ENCODE measurements at places on chromosomes 5 and 9.

DNA sequence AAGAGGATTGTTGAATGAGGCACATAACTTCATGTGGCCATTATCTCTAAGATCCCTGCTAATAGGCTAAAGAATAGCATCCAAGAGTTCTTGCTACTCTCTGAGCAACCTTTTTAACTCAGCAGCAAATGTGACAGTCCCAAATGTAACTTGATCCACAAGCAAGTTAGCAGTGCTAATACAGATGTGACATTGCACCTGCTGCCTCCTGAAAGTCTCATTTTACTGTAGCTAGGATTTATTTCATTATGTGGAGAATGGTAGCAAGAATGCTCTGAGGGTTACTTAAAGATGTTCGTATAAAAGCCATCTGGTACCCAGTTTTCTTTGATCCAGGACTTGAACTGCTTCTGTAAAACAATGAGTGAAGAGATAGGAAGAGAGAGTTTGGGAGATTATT lies 45.8 kb downstream of the CDH10 start:
- DNase-seq, result no peak

- no peak for DNase-seq
Observed at GRCh38 chr5:179485845-179486575, 64.3 kb upstream of the RUFY1 start.

DNA sequence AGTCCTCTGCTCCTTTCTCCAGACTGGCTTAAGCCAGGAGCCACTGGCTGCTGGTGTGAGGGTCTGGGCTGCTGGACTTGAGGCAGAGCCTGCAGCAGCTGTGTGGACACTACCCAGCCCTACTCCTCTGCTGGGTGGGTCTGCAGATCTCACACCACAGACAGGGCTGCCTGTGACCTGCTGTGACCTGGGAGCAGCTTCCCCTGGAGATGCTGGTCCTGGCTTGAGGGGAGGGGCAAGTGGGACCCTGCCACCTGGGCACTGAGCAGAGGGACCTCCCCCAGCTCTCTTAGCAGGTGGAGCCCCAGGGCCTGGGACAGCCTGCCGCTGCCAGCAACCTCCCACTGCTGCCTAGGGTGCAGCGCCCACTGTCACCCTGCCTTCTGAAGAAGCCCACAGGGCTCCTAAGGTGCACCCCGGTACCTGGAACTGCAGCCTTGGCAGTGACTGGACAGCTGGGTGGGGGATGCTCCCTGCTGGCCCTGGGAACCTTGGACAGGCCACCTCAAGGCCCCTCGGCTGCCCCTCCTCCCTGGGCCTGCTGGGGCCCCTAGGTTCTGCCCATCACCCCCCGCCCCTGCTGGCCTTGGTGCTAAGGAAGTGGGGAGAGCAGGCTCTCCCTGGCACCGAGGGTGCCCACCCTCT lies 9.1 kb downstream of the CACFD1 start:
- no peak for DNase-seq

DNA sequence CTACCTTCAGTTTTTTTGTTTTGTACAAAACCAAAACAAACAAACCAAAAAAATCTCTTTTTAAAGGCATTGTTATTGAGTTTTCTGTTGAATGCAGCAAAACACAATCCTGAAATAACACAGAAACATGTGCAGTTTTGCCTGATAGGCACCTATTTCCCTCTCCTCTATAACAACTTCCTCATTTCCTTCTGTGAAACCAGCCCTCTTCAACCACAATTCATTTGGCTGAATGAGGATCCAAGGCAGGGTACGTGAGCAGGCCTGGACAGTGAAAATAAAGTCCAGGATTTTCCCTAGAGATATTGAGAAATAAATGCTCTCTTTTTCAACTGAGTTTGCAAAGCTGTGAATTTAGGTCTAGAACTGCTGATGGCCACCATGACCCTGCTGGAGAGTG lies 134.8 kb upstream of the LARP1 start:
- DNase-seq, result no peak

GRCh38 chr5:109275919-109276318 lies 133.9 kb downstream of the PJA2 start:
- DNase-seq, result no peak

DNA sequence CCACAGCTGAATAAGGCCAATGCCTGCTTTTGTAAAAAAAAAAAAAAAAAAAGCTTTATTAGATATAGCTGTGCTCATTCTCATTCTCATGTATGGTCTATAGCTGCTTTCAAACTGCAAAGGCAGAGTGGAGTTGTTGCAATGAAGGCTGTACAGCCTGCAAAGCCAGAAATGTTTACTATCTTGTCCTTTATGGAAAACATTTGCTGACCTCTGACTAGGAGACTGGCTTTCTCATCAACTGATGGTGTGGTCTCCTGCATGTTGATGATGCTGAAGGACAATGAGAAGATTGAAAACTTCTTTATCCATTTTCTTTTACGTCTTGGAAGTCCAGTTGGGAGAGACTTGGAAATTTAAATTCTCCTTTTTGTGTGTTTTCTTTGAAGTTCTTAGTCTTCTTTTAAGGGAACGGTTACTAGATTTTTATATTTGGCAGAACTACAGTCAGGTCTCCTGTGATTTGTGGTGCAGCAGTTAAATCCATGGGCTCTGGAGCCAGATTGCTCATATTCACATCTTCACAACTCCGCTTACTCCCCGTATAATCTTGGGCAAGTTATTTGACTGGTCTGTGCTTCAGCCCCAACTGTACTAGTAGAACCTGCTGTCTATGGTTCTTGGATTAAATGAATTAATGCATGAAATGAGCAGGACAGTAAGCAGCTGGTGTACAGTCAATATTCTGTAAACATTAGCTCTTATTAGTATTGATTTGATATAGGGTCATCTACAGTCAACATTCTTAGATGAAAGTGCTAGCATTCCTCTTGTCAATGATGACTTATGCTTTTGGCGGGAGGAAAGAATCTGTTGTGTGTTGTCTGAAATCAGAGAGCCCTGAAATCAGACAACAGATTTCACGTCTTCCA lies 39.7 kb upstream of the BASP1 start:
- DNase-seq, result no peak

DNA sequence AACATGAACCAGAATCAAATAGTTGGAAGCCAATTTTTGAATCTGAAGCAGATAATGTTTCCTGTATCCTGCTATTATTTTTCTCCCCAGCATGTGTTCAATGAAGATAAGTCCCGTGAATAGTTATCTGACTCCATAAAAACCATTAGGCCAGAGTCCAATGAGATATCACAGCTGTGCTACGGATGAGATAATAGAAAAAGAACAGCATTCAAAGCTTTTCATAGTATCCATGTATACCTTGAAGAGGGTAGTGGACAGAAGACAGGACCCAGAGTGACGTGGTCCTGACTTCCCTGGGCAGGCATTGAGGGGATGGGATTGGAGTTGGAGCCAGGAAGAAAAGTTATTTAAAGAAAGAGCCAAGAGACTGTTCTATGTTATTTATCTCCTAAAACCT lies 50.7 kb upstream of the C6 start:
- DNase-seq, result no peak

GRCh38 chr5:135064235-135064570 lies 30.2 kb upstream of the PITX1 start:
- no peak for DNase-seq

DNA sequence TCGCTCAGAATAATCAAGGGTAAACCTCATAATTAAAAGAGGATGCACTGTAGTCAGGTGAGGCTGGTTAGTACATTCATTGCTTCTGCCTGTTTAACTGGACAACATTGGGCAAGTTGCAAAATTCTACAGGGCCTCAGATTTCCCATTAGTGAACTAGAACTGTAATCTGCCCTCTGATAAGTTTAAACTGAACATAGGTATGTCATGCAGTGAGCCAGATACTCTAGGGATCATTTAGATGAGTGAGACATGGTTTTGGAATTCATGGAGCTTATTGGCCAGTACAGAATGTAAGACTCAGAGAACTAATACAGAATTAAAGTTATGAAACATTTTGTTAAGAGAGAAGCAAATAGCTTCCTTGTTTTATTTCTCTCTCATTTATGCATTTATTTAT lies 35.9 kb downstream of the RNF44 start:
- DNase-seq, result no peak
